Activated naive CD8-positive, alpha-beta T cell treated with anti-CD3 and anti-CD28 coated beads, Interleukin-2, amount 50 U/mL, for 16 hours (primary cell): ENCODE measurements at places on chromosomes 7 and 10.

DNA sequence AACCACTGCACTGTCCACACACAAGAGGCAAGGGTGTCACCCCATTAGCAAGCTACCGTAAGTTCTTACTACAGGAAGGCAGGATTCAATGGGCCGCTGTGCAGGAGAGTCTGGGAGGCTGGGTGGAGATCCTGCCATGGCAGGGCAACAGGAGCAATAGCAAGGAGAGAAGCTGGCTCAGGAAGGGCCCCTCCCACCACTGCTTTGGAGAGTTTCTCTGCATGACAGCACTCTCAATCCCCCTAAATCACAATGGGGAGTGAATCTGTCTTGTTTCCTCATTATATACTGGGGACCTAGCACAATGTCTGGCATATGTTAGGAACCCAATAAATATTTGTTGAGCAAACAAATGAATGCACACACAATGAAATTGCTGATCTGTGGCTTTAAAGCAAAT, 83.2 kb upstream of the SFMBT2 start:
- DNase-seq = no peak

DNA sequence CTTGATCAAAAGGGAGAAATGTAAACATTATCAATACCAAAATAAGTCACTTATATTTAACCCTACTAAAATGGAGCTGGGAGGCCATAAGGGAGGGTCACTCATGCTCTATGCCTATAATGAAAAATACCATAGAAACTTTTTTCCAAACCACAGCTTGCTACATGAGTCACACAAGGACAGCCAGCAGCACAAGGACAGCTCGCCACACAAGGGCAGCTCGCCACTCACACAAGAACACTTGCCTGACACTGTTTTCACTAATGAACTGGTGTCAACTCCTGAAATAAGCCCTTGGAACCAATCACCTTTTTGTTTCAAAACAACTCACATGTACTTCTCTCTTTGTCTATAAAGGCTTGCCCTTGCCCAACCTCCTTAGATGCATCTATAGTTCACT, 43.3 kb downstream of the FRMPD2 start:
- DNase-seq = no peak

DNA sequence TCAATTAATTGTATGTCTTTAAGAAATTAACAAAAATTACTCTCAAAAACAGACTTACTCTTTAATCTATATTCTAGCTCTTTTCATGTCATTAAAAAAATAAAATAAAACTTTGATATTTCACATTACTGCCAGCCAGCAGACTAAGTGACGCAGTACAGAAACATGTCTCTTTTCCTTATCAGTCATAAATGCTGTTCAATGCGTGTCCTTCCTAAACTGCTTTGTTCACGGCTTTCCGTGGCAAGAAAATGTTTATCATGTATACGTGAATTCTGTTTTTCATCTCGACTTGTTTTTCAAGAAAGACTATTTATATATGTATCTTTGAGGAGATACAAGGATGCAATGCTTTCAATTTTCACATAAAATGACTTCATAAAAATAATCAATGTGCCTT, 182.4 kb downstream of the DOCK4 start:
- DNase-seq = no peak

DNA sequence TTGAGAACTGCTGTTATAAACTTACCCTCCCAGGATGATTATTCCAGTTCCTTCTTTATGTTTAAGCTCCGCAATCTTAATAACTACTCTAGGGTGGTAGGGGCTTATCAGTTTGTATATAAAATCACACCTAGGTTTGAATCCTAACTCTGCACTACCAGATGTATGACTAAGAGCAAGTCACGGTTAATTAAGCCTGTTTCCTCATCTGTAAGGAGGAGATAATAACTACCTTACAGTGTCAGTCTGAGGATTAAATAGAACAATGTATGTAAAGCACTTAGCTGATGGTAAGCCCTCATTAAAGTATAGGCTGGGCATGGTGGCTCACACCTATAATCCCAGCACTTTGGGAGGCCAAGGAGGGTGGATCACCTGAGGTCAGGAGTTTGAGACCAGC, 9.2 kb downstream of the DNA2 start:
- DNase-seq = no peak

DNA sequence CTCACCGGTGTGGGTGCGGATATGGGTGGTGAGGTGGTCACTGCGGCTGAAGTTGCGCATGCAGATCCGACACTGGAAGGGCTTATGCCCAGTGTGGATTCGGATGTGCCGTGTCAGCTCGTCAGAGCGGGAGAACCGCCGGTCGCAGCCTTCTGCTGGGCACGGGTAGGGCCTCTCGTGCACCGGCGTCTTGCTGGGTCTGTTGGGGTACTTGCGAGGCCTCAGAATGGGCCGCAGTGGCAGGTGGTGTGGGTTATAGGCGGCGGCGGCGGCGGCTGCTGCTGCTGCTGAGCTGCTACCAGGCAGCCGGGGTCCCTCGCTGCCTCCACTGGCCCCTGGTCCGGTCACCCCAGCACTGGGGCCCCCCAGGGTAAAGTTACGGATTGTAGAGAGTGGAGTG, 2.7 kb downstream of the EGR2 start:
- DNase-seq = no peak

GRCh38 chr7:24756545-24757352, 515 bp downstream of the GSDME start:
- DNase-seq = no peak

- DNase-seq = no peak
These were observed 533 bp upstream of the DMTF1 start for GRCh38 chr7:87151729-87152111.

- DNase-seq = no peak
These were observed 24.2 kb upstream of the MGMT start for GRCh38 chr10:129442866-129443265.

GRCh38 chr7:452791-453455, 66.7 kb downstream of the PDGFA start:
- no peak for DNase-seq

DNA sequence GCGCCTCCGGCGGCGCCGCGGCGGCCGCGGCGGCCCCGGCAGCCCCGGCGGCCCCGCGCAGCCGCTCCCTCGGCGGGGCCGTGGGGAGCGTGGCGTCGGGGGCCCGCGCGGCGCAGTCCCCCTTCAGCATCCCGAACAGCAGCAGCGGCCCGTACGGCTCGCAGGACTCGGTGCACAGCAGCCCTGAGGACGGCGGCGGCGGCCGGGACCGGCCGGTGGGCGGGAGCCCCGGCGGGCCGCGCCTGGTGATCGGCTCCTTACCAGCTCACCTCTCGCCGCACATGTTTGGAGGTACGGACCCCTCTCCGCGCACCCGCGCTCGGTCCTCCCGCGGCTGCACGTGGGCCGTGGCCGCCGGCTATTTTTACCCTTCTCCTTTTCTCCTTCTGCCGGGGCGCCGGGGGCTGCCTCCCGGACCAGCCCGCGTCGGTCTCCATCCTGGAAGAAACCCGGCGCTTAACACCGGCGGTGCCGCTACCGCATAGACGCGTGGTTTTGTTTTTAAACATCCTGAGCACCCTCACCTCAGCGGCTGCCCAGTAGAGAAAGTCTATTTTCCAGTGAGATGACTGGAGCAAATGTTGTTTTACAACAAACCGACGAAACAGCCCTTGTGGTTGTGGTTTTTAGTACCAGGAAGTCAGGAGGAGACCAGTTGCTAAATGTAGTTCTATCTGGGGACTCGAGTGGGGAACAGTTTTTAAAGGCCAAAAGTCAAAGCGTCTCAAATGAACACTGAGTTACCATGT, 1.3 kb downstream of the ZNRF2 start:
- no peak for DNase-seq

- no peak for DNase-seq
These were observed 618.0 kb upstream of the LRRTM3 start for GRCh38 chr10:66307826-66308225.

DNA sequence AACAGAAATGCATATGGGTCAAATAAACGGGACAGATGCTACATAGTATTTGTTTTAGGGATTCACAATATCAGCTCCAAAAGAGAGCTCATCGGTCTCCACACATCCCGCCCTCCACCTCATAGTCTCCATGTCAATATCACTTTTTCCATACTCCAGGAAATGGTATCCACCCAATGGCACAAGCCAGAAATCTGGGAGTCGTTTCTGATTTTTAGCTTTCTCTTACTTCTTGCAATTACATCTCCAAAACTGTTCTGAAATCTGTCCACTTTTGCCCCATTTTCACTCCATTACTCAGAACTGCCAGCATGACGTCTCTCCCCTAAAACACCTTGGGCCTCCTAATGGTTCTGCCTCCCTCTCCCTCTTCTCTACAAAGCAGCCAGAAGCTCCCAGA, 47.4 kb upstream of the EZH2 start:
- no peak for DNase-seq
